MV-4-11 (cell line): ENCODE measurements at places on chromosomes 11 and 22.

- DNase-seq: no peak
These were observed 36.1 kb downstream of the GNB1L start for GRCh38 chr22:19818324-19819207.

DNA sequence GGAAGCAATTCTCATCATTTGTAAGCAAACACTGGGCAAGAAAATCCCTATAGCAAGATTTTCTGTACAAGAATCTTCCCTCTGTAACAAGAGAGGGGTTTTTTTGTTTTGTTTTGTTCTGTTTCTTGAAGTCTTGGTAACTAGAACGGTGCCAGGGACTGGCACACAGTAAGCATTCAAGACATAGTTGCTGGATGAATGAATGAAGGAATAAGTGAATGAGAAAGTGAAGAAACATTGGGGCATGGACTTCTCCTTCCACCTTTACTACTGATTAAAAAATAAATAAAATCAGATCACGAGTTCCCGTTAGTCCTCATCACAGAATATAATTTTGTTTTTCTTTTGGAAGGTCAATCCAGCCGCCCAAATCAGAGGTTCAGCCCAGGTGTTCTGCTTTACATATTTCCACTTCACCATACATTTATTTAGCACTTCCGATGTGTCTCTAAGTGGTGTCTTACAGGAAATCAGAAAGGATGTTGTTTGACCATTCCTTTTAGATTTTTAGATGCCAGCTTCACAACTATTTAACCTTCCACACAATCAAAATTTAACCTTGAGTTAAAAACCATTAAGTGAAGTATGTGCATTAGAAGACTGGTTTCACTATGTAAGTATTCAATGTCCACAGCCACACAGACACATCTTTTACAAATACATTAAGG, 281.2 kb downstream of the CADM1 start:
- no peak for DNase-seq

DNA sequence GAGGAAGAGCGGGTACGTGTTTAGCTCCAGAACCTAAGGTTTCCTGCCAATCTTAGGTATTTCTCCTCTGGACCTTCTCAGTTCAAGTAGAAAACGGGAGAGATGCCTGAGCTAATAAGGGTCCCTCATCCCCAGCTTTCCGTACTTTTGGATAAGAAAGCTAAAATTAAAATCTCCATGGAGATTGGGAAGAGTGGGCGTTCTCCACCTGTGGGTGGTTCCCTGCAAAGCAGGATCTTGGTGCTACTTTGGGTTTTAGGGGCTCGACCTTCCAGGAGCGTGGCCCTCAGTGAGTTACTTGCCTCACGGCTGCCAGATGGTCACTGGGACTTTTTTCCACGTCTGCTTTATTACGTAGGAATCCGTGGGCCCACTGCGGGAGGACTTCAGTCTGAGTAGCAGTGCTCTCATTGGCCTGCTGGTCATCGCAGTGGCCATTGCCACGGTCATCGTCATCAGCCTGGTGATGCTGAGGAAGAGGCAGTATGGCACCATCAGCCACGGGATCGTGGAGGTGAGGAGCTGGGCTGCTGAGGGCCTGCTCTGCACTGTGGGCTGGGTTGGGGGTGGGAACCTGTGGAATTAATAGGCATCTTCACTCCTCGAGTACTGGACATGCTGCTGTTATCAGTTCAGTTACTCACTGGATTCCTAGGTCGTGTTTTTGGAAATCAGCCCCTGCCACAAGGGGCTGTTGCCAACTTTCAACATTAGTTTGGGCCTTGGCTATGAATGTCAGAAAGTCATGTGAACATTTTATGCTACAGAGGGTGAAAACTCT, 17.8 kb upstream of the ST14 start:
- DNase-seq: no peak

- no peak for DNase-seq
These were observed 1.1 kb downstream of the TAF1D start for GRCh38 chr11:93740031-93740729.

DNA sequence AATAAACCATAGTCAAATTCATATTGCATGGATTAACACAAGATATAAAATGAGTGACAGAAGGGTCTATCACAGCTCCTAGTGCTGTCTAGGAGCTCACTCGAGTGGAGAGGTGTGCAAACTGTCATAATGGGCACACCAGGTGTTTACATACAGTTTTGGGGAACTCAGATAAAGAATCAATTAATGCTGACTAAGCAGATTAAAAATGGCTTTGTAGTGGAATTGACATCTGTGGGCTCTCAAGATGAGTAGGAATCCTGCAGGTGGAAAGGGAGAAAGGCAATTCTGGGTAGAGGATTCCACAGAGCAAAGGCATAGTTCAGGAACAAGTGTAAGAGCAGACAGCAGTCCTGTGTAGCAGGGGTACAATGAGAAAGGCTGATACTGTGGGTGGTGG, 496.2 kb upstream of the CCDC90B start:
- no peak for DNase-seq

- DNase-seq: no peak
These were observed 20.0 kb downstream of the MYEOV start for GRCh38 chr11:69313992-69314391.
